SW 1271 (cell line): ENCODE measurements at places on chromosomes 7 and 10.

DNA sequence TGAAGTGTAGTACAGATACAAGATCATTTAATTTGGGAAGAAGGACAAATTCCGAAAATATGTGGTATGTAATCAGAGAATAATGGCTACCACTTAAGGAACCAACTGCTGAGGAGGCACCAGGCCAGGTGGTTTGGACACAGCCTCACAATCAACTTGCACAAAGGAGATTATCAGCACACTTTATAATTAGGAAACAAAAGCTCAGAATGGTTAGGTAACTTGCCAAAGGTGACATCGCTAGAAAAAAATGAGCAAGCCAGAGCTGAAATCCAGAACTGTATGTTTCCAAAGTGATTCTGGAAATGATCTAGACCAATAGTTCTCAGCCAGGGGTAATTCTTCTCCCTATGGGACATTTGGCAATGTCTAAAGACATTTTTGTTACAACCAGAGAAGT, 36.6 kb downstream of the ERCC6 start:
- no peak for DNase-seq

DNA sequence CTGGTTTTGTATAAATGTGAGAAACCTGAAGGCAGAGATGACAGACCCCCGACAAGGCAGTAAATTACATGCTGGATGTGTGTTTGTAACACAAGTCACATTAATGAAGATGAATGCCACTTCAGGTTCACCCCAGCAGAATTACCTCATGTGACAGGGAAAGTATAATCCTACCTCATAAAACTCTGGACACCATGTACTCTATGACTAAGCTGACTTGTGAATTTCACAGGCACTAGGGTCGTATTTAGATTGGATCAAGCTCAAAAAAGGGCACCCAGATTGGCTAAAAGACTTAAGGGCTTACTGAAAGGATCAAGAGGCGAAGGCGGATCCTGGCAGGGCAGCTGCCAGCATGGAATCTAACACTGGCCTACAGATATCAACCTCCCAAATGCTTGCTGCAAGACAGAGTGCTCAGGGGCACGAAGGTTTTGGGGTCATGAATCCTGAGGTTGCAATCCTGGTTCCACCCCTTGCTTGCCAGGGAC, 161.4 kb downstream of the PIP4K2A start:
- no peak for DNase-seq

GRCh38 chr10:76554478-76554877, 1083.1 kb downstream of the KCNMA1 start:
- DNase-seq = no peak

- peak; percentile 60 for DNase-seq
Observed at GRCh38 chr10:35635576-35635975, 6.5 kb downstream of the FZD8 start.

GRCh38 chr10:25493122-25493893, 318.5 kb downstream of the GPR158 start:
- no peak for DNase-seq

DNA sequence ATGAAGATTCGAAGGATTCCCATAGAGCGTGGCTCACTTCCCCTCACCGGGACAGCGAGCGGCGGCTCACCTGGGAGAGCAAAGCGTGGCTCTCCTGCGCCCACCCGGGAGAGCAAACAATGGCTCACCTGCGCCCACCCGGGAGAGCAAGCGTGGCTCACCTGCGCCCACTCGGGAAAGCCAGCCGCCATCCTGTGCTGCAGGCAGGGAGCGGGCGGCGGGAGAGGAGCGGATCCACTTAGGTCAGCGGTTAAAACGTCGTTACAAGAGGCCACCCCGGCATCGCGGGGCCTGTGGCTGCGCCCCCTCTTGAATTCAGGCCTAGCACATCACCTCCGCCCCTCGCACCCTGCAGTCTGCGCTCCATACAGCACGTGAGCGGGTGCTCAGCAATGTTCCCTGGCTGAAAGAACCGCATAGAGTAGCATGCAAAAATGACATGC, 461 bp upstream of the FIGNL1 start:
- DNase-seq = no peak

DNA sequence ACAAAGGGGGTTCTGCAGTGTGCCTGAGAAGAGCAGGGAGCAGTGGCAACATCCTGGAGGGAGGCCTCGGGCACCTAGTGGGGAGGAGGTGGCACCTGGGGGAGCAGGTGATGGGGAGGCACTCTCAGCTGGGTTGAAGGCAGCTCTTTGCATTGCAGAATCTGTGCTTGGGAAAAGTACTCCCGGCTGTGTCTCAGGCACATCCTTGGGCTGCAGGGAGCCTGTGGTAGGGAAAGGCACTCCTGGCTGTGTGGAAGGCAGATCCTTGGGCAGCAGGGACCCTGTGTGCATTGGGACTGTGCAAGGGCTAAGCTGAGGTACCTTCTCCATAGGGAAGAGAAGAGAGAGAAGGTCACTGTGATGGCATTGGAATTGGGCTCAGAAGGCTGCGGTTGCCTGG, 52.8 kb upstream of the ANTXRL start:
- DNase-seq = no peak

GRCh38 chr10:5557799-5558771, 33.3 kb downstream of the CALML3 start:
- DNase-seq = no peak

DNA sequence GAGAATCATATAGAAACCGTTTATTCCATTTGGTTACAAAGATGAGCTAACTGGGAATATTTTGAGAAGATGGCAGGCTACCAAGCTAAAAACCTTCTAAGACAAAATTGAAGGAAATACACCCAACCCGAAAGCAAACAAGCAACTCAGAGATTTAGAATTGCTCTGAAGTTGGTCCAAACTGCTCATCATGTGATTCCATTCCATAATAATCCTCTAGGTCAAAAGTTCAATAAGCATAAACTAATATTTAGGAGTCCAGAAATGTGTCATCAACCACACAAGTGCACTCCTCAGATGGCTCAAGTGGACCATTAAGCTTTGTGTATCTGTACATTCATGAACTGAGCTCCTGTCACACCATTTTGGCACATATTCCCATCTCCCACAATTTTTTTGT, 28.7 kb downstream of the DGKI start:
- no peak for DNase-seq

DNA sequence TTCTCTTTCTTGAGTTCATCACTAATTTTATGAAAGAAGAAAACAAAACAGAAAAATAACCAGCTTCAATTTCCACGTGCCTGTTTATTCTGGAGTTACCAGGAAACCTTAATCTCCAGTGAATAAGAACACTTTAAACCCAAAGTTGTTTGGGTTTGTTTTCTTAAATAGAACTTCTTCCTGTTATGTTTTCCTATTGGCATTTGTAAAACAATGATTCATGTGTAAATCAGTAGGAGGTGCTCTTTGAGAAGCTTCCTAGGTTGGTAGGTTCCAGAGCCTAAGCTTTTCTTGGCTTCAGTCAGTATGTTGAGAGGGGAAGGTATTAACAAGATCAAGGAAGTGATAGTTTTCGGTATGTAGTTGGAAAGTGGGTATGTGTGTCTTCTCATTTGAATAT, 119.0 kb downstream of the BICC1 start:
- no peak for DNase-seq

GRCh38 chr7:145511004-145511403, 605.6 kb upstream of the CNTNAP2 start:
- no peak for DNase-seq

- DNase-seq = no peak
Observed at GRCh38 chr10:26199841-26200240, 16.7 kb upstream of the GAD2 start.

DNA sequence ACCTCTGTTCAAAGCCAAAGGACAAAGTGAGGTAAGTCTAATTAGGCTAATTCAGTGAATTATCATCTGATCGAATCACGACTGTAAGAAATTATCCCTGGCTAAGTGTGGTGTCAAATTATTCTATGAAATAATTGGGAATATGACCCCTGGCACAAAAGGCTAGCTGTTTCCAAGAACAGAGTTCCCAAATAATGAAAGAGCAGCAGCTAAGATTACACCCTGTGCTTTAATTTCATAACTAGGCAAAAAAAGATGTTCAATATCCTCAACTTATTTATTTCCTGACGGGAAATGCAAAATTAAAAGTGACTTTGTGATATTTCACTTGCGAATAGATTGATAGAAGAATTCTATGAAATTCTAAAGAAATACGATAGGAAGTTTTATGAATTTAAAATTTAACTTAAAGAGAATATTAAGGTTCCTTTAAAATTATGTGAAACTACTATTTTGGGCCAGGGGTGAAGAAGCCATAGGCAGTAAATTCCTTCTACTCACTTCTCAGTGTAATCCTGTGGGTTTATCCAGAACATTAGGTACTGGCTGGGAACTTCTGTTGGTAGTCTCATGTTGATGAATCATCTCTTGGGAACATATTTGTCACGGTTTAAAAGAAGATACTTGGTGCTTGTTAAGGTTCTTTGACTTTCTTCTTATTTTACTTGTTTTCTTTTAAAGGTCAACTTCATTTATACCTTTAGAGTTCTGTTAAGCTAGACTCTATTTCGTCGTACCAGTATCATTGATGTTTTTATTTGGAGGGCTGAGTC, 148.5 kb downstream of the POLR1F start:
- DNase-seq = no peak

GRCh38 chr7:137462074-137462715, 118.7 kb upstream of the PTN start:
- DNase-seq = no peak
